ENCODE measurements at places on chromosomes 6 and 20.

DNA sequence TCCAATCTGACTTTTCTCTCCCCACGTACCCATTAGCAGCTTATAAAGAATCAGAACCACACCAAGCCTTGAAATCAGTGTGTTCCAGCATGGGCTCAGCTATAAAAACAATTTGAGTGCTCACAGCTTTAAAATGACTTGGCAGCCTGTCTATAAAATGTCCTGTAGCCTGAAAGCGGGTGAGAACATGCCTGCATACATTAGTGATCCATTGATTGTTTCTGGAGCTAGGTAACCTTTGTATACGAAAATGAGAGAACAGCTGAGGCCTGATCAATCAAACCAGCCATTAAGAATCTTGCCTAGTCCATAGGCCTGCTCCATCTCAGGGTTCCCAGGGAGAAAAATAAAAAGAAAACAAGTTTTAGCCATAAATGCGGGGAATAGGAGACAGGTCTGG, 245.8 kb upstream of the SULF2 start:
- H3K36me3 ChIP-seq: no peaks in the 10 kb centered on the region
- no peaks in the 10 kb centered on the region for H3K27me3 ChIP-seq
- H3K27ac ChIP-seq: no peak overlapping the region
- no peak for DNase-seq
- H3K4me3 ChIP-seq: no peak overlapping the region
- H3K4me1 ChIP-seq: no peaks in the 10 kb centered on the region

DNA sequence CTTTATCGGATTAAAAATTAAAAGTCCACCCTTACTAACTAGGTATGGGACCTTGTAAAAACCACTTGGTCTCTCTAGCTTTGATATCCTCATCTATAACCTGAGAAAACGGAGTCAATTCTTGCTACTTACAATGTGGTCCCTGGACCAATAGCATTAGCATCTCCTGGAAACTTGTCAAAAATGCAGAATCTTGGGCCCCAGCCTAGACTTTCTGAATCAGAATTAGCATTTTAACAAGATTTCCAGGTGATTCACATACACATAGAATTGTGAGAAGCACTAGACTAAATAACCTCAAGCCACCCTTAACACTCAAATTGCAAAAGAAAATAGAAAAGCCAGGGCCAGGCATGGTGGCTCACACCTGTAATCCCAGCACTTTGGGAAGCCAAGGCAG, 96.6 kb downstream of the RNGTT start:
- H3K27me3 ChIP-seq: no peaks in the 10 kb centered on the region
- no peak overlapping the region for H3K4me3 ChIP-seq
- no peak overlapping the region for H3K27ac ChIP-seq
- DNase-seq: no peak
- no peaks in the 10 kb centered on the region for H3K4me1 ChIP-seq

DNA sequence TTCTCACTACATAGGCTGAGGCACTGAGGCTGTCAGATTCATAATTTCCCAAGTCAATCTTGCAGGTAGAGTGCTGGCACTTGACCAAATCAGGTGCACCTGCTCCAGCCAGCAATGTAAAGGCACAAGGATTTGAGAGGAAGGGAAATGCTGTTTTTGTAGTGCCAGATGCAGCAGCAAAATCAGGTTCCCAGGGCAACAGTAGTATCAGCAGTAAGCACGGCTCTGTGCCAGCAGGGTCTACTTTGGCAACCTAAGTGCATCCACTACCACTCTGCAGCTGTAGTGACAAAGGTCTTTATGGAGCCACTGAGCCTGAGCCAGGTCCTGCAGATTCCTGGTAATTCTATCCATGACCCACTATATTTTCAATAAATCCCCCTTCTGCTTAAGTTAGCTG, 329.5 kb downstream of the TPBG start:
- H3K27me3 ChIP-seq: no peaks in the 10 kb centered on the region
- no peak for DNase-seq
- H3K27ac ChIP-seq: no peak overlapping the region
- no peaks in the 10 kb centered on the region for H3K36me3 ChIP-seq
- no peaks in the 10 kb centered on the region for H3K4me1 ChIP-seq
- H3K4me3 ChIP-seq: no peak overlapping the region

DNA sequence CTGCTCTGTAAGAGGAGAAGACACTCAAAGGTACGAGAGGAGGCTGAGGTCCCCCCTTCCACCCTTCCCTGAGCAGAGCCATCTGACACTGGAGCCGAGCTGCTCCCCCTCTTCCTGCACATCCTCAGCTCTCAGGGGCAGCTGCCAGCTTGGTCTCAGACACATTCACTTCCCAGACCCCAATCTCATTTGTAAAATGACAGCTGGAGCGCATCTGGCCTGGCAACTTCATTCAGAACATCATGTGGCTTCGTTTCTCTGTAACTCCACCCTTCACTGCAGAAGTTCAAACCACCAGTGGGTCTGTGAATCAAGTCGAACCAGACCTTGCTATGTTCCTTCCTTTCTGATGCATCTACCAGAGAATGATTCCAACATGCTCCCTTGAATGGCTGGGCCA, 145.6 kb upstream of the CDH4 start:
- H3K4me3 ChIP-seq: no peak overlapping the region
- no peaks in the 10 kb centered on the region for H3K4me1 ChIP-seq
- no peak overlapping the region for H3K27ac ChIP-seq
- no peaks in the 10 kb centered on the region for H3K27me3 ChIP-seq
- no peak for DNase-seq

DNA sequence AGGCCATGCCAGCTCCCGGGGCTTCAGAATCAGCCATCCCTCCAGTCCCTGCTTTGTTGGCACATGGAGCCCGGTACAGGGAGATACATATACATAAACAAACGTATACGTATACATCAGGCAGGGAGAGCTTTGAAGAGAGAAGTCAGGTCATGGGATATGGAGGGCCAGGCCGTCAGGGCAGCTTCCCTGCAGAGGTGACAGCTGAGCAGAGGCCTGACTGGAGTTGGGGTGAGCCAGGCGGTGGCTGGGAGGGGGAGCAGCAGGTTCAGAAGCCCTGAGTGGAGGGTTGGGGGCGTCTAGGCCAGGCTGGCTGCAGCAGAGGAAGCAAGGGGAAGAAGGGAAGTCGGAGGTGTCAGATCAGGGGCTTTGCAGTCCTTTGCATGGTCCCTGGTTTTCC, 61.7 kb downstream of the STK35 start:
- H3K4me1 ChIP-seq: no peaks in the 10 kb centered on the region
- no peaks in the 10 kb centered on the region for H3K27me3 ChIP-seq
- no peaks in the 10 kb centered on the region for H3K36me3 ChIP-seq
- no peak for DNase-seq
- H3K4me3 ChIP-seq: no peak overlapping the region

DNA sequence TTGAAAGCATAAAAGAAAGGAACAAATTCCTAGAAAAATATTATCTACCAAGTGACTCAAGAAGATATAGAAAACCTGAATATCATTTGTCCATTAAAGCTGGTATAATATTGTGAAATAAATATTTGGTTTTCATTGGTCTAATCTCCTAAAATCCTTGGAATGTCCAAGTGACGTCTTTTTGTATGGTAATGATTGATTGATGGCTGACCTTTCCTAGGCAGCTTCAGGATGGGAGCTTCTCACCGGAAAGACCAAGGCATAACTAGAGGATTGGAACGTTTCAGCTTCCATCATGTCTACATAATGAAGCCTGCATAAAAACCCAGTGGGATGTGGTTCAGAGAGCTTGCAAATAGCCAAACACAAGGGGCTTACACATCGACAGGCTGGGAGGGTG, 57.6 kb upstream of the MAN1A1 start:
- H3K27ac ChIP-seq: no peak overlapping the region
- H3K4me3 ChIP-seq: no peak overlapping the region
- no peaks in the 10 kb centered on the region for H3K27me3 ChIP-seq
- no peaks in the 10 kb centered on the region for H3K36me3 ChIP-seq

GRCh38 chr6:45881705-45882467, 133.8 kb downstream of the CLIC5 start:
- DNase-seq: no peak
- no peaks in the 10 kb centered on the region for H3K4me1 ChIP-seq
- no peak overlapping the region for H3K27ac ChIP-seq
- H3K4me3 ChIP-seq: no peak overlapping the region
- H3K27me3 ChIP-seq: no peaks in the 10 kb centered on the region

DNA sequence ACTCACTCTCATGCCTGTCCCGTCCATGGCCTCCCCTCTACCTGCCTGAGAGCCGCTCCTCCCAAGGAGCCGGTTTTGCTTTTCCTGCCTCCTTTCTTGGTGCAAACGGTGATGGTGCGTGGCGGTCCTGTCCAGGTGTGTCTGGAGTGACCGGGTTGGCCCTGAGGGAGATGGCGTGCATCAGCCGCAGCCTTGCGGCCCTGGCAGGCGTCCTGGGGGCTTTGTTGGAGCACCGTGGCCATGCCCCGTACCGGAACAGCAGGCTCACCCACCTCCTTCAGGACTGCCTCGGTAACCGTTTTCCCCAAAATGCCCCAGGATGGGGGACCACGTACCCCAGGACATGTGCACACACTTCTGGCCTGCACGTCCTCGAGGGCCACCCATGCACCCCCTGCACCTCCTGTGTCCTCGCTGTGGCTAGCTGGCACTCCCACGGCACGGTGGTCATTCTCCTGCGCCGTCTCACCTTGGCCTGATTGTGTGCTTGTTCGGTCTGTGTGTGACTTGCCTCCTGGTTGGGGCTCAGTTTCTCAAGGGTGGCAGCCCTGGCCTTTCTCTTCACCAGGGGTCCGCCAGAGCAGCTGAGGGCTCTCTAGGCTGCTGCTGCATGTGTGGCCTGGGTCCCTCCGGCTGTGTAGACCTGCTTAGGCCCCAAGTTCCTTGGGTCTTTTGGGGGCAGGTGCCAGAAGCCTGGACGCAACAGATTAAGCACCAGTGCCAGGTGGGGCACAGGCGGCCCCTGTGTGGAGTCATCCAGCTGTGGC, 36.4 kb downstream of the FRMD1 start:
- H3K27me3 ChIP-seq: no peaks in the 10 kb centered on the region
- H3K36me3 ChIP-seq: no peaks in the 10 kb centered on the region
- no peaks in the 10 kb centered on the region for H3K4me1 ChIP-seq
- H3K27ac ChIP-seq: no peak overlapping the region
- H3K4me3 ChIP-seq: no peak overlapping the region

GRCh38 chr6:99521633-99522151, 6.5 kb upstream of the USP45 start:
- peak overlapping the region; percentile 62 for H3K4me3 ChIP-seq
- H3K27ac ChIP-seq: peak overlapping the region; percentile 89
- H3K27me3 ChIP-seq: no peaks in the 10 kb centered on the region
- H3K4me1 ChIP-seq: peaks cover 15% of the 10 kb centered on the region
- DNase-seq: no peak

- no peak for DNase-seq
Observed at GRCh38 chr20:6994452-6994851, 227.0 kb downstream of the BMP2 start.

DNA sequence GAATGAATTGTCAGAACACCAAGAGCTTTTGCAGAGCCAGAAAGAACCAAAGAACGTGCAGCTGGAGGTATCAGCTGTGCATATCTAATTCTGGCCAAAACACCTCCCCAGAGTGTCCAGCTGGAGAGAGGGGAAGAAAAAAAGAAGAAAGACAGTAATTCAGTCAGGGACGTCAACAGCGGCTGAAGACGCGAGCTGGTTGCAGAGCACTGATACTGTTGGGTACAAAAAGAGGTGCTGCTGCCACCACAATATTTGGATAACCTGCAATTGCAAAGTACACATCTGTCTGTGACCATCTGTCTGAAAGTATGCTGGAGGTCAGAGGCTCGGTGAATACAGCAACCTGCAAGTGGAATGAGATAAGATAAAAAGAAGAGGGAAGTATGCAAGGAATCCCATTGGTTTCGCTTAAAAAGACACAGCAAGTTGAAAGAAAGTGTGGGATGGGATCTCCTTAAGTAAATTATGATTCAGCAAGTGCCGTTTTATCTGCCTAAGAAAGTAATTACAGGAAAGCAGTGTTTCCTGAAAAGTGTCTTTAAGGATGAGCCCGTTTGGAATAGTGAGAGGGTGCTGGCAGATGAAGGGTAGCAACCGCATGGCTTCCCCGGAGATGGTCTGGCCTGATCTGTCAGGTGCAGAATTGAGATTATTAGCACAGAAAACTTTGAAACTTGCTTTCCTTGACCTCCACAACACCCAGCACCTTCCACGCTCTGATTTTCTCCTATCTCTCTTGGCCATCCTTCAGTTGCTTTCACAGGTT, 189.9 kb upstream of the PRDM1 start:
- DNase-seq: peak; percentile 55
- H3K4me1 ChIP-seq: no peaks in the 10 kb centered on the region
- no peaks in the 10 kb centered on the region for H3K27me3 ChIP-seq
- no peaks in the 10 kb centered on the region for H3K36me3 ChIP-seq
- H3K4me3 ChIP-seq: no peak overlapping the region
- no peak overlapping the region for H3K27ac ChIP-seq

- no peaks in the 10 kb centered on the region for H3K4me1 ChIP-seq
- H3K4me3 ChIP-seq: no peak overlapping the region
- DNase-seq: no peak
Observed at GRCh38 chr6:80209430-80209829, 103.0 kb downstream of the BCKDHB start.

DNA sequence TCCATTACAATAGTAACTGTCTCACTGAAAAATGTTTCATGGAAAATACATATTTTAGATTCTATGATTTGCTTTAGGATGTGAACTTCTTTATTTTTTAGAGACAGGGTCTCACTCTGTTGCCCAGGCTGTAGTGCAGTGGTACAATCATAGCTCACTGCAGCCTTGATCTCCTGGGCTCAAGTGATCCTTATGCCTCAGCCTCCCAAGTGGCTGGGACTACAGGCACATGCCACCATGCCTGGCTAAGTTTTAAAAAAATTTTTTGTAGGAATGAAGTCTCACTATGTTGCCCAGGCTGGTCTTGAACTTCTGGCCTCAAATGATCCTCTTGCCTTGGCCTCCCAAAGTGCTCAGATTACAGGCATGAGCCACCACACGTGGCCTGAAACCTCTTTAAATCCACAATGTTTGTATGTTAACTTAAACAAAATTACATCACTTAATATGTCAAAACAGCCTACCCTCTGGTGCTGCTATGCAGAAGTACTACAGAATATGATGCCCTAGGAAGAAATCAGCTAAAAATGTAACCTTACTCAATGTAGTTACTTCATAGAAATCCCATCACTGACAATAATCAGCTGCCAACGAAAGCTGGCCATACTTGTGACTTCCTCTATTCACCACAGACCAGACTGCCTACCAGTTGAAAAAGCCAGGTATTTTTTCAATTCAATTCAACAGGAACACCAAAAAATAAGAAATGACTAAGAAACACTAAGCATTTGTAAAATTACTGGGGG, 17.6 kb downstream of the EEF1A1 start:
- H3K27me3 ChIP-seq: no peaks in the 10 kb centered on the region
- H3K4me1 ChIP-seq: no peaks in the 10 kb centered on the region
- no peak for DNase-seq

DNA sequence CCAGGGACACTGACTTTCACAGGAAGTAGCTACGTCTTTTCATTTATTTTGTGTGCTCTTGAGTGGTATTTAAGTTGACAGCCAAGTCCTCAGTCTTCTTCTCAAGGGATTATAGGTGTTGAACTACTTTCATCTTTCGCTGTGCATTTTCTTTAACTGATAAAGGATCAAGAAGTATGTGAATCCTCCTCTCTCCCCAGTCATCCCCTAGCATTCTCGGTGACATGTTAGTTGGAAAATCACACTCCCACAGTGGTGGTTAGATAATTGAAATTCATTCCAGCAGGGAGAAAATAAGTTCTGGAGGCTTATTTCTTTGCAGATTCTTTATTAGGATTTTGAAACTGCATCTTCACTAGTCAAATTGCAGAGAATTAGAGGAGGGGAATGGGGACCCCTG, 569.4 kb downstream of the MEI4 start:
- H3K36me3 ChIP-seq: no peaks in the 10 kb centered on the region
- H3K27ac ChIP-seq: no peak overlapping the region
- no peak overlapping the region for H3K4me3 ChIP-seq
- H3K27me3 ChIP-seq: no peaks in the 10 kb centered on the region
- H3K4me1 ChIP-seq: no peaks in the 10 kb centered on the region

Data from tibial nerve (tissue), 4 donors.